NCI-H748 treated with DMSO at 0.1 percent for 48 hours (cell line): ENCODE measurements at places on chromosomes 3 and 15.

- peak; percentile 41 for DNase-seq
These were observed 16.7 kb upstream of the CMTM7 start for GRCh38 chr3:32374788-32375595.

GRCh38 chr3:139084176-139084575 is 39.5 kb upstream of the PRR23C start:
- no peak for DNase-seq

GRCh38 chr15:62391641-62392262 is 226.7 kb upstream of the C2CD4B start:
- DNase-seq: no peak

GRCh38 chr3:73669260-73669659 is 44.5 kb upstream of the PDZRN3 start:
- no peak for DNase-seq

DNA sequence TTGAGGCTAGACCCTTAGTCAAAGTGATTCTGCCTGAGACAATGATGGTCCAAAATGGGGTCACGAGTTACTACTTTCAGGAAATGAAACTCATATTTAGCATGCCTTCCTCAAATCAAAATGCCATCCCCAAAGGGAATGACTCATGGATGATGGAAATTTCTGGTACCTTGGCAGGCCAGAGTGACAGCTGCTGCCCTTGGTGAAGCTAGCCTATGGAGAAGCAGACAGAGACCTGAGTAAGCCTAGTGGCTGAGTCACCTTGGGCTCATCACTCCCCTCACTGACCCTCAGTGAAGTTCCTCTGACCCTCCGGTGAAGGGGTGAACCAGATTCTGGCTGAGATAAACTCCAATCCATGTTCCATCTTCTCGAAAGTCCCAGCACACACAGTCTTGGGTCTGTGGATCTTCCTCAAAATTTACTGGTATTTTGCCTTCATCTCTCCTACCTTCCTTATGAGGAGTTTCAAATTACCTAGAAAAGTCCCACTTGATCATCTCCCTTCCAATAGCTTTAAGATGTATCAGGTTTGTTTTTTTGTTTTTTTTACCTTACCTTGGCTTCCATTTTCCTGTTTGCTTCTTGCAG is 54.5 kb upstream of the ABHD17C start:
- DNase-seq: no peak

GRCh38 chr3:64414043-64414442 is 188.8 kb upstream of the PRICKLE2 start:
- no peak for DNase-seq

DNA sequence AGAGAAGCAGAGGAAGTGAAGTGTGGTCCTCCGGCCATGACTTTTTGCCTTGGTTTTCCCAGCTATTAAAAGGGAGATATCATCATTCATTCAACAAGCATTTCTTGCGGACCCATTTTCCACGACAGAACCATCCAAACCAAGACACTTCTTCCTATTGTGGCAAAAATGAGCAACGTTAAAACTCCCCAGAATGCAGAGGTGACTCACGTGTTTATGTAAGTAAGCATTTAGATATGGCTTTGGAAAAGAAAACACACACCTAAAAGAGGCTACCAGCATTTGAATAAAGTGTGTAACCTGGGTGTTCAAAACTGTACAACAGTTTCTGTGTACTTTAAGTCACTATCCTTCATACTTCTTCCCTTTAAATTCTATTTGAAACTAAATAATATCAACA is 181.3 kb downstream of the RORA start:
- no peak for DNase-seq

DNA sequence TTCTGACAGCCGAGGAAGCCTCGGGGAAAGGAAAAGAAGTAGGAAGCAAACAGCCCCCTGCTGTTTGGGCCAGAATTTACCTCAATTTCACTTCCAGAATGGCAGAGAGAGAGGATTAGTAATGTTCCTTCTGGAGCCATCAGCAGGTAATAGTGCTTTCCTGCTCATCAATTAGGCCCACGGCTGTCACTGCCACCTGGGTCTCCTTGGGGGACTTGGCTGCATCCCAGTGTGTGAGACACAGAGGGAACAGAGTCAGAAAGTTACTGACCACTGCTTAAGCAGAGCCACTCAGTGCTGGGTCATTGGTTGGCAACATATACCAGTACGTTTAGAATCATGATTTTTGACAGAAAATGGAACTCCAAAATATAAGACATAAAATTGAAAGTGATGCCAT is 397.0 kb downstream of the EPHA3 start:
- no peak for DNase-seq

DNA sequence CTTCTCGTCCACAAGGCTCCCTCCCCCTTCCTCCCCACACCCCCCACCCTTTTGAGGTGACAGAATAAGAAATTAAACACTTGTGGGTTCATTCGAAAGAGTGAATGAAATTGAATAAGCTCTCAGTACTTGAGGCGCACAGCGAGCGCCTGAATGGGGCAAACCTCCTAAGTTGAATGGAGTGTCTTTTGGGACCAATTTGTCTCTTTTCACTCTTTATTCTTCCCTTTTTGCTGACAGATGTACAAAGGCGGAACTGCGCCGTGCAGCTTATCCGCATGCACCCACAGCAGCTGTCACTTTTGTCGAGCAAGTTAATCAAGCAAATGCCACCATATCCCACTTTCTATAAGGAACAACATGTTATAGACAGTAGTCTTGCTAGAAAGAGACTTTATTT is 47.9 kb upstream of the FEZF2 start:
- no peak for DNase-seq

GRCh38 chr3:22361521-22361920 is 610.5 kb upstream of the ZNF385D start:
- no peak for DNase-seq

GRCh38 chr3:100260685-100261484 is at the start of gene TBC1D23:
TBC1D23 (plus strand) TSS chr3:100260992; CDS start chr3:100261019, 27 bp downstream.
- peak; percentile 47 for DNase-seq

DNA sequence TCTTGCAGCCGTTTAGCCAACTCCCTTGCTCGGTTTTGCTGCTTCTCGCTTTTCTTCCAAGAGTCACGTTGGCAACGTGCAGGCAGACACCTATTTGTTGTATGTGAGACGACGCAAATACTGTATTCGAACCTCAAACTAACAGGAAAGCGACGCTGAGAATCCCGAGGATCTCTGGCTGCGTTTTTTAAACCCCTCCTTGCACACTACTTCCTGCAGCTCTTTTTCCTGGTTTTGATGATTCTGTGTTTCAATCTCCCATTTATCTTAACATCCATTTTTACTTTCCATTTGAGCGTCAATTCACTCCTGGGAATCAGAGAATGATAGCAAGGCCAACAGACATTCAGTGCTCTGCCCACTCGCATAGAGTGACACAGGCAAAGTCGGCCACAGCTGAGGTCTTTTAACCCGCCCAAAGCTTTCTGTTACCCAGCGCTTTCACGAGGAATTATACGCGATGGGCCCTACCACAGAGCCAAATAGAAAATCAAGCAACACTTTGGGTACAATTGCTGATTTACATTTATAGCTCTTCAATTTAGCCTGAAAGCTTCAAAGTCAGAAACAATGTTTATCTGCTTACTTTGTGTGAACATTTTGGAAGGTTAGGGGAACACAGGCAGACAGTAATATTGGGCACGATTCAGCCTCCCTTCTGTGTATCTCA is 1.6 kb upstream of the ANXA2 start:
- no peak for DNase-seq

DNA sequence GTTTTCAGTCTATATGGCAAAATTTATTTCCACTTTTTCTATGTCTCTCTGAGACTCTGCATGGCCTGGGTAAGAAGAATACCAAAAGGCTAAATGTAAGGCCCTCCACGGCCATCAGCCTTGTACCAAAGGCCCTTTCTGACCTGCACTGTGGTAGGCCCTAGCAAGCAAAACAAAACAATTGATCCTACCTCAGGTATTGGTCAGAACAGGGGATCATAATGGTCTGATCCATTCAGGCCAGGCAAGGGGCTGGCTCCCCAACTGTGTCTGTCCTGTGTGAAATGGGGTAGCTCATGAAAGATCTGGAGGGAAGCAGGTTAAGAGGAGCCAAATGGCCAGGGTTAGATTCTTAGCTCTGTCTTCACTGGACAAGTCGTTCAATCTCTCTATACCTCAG is 181.3 kb downstream of the SSR3 start:
- DNase-seq: no peak

DNA sequence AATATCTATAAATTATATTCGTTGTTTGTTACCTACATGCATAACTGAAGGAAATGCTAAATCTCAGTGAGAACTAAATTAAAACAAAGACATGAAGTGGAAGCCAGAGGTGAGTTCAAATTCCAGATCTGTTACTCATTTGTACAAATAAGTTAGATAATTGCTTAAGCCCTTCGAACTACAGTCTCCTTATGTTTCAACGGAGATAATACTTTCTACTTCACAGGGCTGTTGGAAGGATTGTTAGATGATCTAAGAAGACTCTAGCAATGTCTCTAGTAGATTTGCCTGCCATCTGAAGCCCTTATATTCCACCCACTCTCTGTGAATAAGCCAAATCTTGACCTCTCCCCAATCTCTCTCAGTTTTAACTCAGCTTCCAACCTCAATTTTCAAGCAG is 125.8 kb downstream of the P2RY1 start:
- no peak for DNase-seq

DNA sequence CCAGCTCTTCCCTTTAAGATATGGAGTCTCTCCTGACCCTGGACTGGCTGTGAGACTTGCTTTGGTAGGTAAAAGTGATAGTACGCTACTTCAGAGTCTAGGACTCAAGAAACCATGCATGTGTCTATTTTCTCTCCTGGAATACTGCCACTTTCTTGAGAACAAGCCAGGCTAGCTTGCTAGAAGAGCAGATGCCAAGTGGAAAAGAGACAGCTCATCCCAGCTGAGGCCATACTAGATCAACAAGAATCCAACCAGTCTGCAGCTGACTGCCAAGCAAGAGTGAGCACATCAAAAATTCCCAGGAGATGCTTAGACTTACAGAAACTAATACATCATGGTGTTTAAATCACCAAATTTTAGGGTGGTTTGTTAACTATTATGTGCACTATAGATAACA is 208.3 kb upstream of the RBMS3 start:
- DNase-seq: no peak
